ENCODE measurements at places on chromosomes 7 and 10. TPM values are rescaled to one million over a fixed set of nuclear protein-coding genes. Genes with fewer than 3 reads are reported as not detected.

TEX36 gene
- total RNA-seq: not detected

MBL2 gene
- not detected for total RNA-seq

- H3K27me3 ChIP-seq: peaks cover 91% of the 10 kb centered on the region
- peaks cover 13% of the 10 kb centered on the region for H3K4me1 ChIP-seq
- H3K4me3 ChIP-seq: no peak overlapping the region
- no peaks in the 10 kb centered on the region for H3K36me3 ChIP-seq
- H3K27ac ChIP-seq: no peak overlapping the region
Observed at GRCh38 chr7:35251606-35252310, 2.1 kb downstream of the TBX20 start.

DNA sequence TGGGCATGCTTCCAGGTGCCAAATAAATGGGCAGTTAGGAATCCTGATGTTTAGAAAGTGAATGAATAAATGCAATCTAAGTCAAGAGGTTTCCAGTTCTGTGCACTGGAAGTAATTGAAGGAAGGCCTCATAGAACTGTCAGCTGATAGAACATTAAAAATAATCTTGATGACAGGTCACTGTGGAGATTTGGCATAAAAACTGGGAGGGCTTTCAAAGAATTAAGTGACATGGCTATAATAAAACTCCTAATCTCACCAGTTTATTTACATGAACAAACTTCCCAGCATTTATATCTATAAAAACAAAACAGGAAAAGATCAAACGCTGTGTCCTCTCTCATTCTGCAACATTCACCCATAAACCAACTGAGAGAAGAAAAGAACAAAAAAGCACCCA lies 170.5 kb downstream of the SLIT1 start:
- no peak for DNase-seq
- H3K36me3 ChIP-seq: no peaks in the 10 kb centered on the region
- no peak overlapping the region for H3K27ac ChIP-seq
- H3K4me3 ChIP-seq: no peak overlapping the region
- H3K27me3 ChIP-seq: no peaks in the 10 kb centered on the region
- H3K4me1 ChIP-seq: peaks cover 6% of the 10 kb centered on the region

- H3K4me1 ChIP-seq: peaks cover 74% of the 10 kb centered on the region
- H3K27me3 ChIP-seq: no peaks in the 10 kb centered on the region
Observed at GRCh38 chr10:47261556-47261955, 38.4 kb upstream of the GDF10 start.

GRCh38 chr10:52918714-52919305 lies 146.2 kb upstream of the MBL2 start:
- H3K27ac ChIP-seq: no peak overlapping the region
- no peaks in the 10 kb centered on the region for H3K36me3 ChIP-seq
- no peak overlapping the region for H3K4me3 ChIP-seq
- H3K27me3 ChIP-seq: no peaks in the 10 kb centered on the region
- no peak for DNase-seq

- no peaks in the 10 kb centered on the region for H3K36me3 ChIP-seq
- H3K27me3 ChIP-seq: peaks cover 2% of the 10 kb centered on the region
- H3K4me1 ChIP-seq: no peaks in the 10 kb centered on the region
Observed at GRCh38 chr7:116806046-116806944, 56.1 kb upstream of the CAPZA2 start.

GRCh38 chr7:140841166-140841715 lies 83.5 kb downstream of the BRAF start:
- no peak overlapping the region for H3K27ac ChIP-seq
- peaks cover 10% of the 10 kb centered on the region for H3K36me3 ChIP-seq
- H3K27me3 ChIP-seq: no peaks in the 10 kb centered on the region
- no peak for DNase-seq
- H3K4me1 ChIP-seq: no peaks in the 10 kb centered on the region
